ENCODE measurements at places on chromosomes 13 and 19.

DNA sequence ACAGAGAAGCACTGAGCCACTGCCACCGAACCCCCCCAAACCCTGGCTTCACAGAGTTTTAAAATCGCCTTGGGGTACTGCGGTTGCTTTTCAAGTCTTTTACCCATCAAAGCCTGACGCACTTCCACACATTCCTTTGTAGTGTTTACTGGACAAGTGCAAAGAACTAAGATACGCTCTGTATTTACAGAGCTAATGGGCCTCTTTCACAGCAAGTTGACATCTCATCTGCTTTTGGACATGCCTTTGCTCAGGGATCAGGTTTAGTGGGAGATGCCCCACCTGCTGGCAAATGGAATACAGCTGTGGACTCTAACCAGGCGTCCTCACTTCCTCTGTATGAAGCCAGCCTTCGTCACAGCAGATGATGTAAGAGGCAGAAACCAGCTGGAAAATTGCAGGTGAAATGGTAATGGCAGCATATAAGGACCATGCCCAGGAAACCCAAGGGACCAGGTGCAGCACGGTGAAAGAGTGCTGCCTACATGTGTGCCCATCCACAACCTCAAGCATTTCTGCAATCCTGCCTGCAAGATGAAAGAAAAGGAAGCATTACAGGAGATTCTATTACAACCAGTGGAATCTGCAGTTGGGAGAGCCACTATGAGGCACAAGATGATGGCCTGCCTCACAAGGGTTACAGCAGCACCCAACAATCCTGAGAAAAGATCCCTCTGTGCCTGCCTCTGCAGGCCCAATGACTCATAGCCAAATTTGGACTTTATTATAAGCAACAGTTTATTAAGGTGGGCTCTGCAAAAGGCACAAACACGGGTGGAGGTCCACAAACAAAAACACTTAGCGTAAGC, 34.7 kb downstream of the BRD4 start:
- DNase-seq: no peak

GRCh38 chr19:51800473-51801244, 5.7 kb downstream of the FPR3 start:
- no peak for DNase-seq

GRCh38 chr19:47357788-47358680, 8.9 kb downstream of the DHX34 start:
- DNase-seq: no peak

- peak; percentile 85 for DNase-seq
These were observed 399 bp upstream of the SPTBN4 start for GRCh38 chr19:40466219-40466984.

- no peak for DNase-seq
These were observed 18.1 kb upstream of the ARL11 start for GRCh38 chr13:49610176-49610575.

DNA sequence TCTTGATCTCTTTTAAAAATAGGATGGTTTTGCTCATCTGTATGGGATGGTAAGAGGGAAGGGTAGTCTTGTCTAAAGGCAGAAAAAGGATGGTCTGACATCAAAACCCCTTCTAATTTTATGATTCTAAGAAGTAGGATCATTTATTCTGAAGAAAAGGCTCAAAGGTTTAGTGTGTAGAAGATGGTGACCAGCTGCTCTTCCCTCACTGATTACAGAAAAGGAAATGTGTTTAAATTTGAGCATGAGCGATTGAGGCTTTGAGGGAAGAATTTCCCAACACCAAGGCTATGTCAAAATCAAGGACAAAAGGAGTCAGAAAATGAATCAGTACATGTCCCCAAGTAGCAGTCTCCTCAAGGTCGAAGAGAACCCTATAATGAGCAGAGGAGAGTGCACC, 909.8 kb downstream of the EFNB2 start:
- DNase-seq: no peak

GRCh38 chr19:1262623-1263123, 6.5 kb upstream of the CIRBP start:
- DNase-seq: no peak

DNA sequence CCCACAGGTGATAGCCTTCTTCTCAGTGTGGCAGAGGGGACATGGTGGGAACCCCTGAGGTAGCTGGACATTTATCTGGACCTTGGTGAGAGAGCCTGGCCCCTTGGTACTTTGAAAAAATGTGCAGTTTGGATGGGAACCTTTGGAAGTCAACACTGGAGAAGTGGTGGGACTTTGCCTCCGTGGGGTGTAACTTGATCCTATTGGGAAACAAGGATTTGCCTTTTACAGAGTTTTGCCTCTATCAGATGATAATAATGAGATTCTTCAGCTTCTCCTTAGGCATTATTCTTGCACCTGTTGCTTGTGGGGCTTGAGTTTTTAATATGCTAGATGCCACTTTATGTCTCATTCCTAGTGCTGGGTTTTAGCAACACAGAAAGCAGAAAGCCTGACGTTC, 99.0 kb downstream of the ERCC5 start:
- DNase-seq: no peak

- DNase-seq: no peak
These were observed 45.4 kb upstream of the GPR183 start for GRCh38 chr13:99352351-99353245.

GRCh38 chr13:65125236-65125635, 2104.9 kb downstream of the PCDH9 start:
- DNase-seq: no peak

DNA sequence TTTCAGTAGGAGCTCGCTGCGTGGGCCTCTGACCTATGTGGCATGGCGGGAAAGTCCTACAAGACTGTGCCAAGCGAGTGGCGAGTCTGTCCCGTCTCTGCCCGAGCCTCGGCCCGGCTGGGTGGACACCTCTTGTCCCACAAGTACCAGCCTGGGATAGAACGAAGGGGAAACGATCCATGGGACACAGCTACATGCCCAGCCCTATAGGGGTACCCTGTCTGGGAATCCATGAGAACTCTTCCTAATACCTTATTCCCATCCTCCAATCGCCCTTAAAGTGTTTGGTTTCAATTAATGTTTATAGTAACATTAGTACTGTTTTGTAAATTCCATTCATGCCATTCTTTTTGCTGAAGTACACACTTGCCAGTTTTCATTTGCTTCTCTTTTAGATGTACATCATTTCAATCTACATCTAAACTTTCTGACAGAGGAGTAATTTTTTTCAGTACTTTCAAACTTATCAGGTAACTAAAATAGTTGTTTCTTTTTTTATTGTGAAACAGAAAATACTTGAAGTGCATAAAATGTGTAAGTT, 667 bp upstream of the ZNF790 start:
- no peak for DNase-seq

GRCh38 chr19:17841810-17842662, 5.7 kb downstream of the JAK3 start:
- DNase-seq: peak; percentile 45
